Left hindlimb (tissue), 1 donor: ENCODE measurements at places on chromosomes 7 and 10.
A peak's percentile ranks its signal among the peaks of the same experiment; 100 is the strongest.

DNA sequence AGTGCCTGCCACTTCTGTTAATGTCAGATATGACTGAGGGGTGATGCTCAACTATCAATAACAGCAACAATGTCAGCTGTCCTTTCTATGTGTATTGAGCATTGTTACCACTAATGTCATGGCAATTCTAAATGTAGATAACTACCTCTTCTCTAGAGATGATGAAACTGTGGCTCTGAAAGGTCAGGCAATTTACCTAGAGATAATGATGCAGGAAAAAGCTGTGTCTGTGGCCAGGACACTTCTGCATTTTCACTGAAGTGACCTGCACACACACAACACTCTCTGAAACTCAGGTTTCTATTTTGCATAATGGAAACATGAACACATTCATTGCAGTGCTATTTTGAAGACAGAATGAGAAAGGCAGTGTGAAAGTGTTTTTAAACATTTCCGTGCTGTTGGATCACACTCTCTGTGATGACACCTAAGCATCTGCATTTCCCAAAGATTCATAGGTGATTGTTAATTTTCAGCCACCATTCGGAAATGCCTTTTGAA is 148.2 kb downstream of the KCND2 start:
- DNase-seq: no peak

GRCh38 chr10:16386855-16387254 is 50.0 kb upstream of the PTER start:
- no peak for DNase-seq

DNA sequence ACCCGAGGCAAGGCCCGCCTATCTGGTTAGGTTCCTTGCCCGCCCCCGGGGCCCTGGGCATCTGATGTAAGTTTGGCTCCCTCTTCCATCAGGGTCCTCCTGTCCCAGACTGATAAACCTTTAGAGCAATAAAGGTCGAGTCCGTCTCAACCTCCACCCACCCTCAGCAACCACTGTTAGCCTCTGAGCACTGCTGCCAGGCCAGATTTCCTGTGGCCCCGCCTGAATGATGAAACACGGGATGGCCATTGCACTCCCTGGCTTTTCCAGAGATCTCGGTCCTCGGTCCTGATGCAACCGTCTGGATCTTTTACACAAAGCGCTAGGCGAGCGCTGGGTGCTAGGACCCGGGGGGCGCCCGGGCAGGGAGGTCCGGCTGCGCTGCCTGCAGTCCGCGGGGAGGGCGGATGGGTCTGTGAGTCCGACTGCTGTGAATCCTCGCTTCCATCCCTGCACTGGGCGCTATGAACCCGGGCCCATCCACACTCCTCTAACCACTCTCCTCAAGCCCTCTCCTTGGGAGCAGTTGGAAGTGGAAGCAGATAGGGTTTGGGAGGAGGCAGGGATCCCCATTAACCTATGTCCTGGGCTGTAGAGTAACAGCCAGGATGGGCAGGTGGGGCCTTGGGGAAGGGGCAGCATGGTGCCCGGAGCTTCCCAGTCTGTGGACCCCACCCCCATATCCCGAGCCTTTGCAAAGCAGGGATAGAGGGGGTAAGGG is 875 bp upstream of the DDIT4 start:
- peak; percentile 93 for DNase-seq

- DNase-seq: no peak
Observed at GRCh38 chr10:99470327-99470726, 39.9 kb upstream of the GOT1 start.

DNA sequence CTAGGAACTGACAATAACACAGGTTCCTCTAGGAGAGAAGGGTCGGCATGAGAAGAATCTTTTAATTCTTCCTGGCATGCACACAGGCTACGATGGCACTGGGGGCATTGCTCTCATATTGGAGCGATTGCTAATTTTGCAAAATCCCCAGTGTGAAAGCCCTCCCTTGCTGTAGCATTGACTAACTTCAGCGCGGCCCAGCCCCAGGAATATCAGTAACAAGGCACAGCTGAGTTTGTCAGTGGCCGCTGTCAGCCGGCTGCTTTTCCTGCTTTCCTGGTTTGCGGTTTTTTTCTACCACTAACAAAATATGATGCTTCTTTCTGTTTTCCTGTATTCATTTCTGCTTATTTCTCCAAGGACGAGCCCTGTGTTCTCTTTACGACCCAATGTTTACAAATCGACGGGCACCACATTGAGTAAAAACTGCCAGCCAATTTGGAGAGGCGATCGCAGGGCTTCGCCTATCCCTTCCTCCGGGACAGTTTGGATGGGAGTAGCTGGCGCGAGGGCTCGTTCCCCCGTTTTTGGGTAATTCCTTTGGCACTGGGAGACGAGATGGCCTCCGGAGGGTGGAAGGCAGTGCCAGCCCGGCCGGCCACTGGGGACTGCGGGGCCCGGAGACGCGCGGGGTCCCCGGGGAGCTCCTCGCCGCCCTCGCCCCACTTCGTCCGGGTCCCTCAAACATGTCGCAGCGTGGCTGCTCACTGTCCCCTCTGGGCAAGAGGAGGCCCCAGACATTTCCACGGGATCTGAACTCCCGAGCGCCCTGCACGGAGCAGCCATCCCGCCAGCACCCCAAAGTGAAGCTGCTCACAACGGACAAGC is 967 bp downstream of the ADARB2 start:
- DNase-seq: no peak

GRCh38 chr10:74645692-74646091 is 180.7 kb upstream of the KAT6B start:
- no peak for DNase-seq

DNA sequence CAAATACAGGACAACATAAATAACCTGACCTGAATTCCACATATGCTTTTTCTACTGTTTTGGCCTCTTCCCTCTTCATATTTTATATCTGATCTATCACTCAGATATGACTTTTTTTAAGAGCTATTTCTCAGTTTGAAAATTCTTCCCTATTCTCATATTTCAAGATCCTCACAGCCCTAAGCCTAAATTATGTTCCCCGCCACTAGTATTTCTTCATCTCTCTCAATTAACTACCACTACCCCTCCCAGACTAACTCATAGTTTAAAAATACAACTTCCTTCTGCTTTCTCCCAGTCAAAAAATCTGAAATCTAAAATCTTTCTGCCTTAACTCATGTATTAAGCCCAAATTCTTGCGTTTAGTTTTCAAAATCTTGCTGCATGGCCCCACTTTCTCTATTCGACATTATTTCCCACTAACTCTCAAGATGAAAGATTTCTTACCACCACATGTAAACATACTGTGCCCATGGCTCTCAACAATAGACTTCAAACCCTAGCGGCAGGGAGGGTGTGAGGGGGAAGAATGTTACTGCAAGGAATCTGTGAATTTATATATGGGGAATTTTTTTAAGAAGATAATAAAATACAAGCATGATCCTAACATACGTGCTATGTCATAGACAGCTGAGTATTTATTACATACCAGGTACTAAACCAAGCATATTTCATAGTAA is 64.6 kb downstream of the TFEC start:
- DNase-seq: no peak

- DNase-seq: no peak
Observed at GRCh38 chr10:48798481-48799254, 114.0 kb downstream of the WDFY4 start.

GRCh38 chr10:97764519-97764931 is 7.3 kb downstream of the SFRP5 start:
- DNase-seq: no peak

- DNase-seq: no peak
Observed at GRCh38 chr7:18458830-18459229, 36.7 kb upstream of the HDAC9 start.

GRCh38 chr7:69932034-69932628 is 333.9 kb downstream of the AUTS2 start:
- DNase-seq: no peak

- DNase-seq: no peak
Observed at GRCh38 chr10:79133416-79133815, 64.7 kb downstream of the ZMIZ1 start.

DNA sequence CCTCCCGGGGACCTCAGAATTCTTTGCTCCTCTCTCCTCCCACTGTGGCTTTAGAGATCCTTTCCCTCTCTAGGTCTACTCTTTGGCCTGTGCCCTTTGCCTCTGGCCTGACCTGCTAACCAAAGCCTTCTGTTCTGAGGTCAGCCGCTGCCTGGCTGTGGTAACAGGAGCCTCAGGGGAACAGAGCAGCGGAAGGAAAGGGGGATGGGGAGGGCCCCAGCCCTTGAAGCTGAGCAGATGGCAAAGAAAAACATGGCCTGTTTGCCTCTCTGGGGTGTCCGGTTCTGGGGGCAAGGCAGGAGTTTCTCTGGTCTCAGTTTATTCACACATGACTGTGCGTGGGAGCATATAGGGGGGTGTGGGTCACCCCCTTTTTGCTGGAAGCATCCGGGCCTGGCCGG is 28.2 kb downstream of the COL26A1 start:
- DNase-seq: peak; percentile 65

- DNase-seq: no peak
Observed at GRCh38 chr7:148954766-148955165, 70.7 kb upstream of the EZH2 start.
